ENCODE measurements at places on chromosomes 12 and 14.

DNA sequence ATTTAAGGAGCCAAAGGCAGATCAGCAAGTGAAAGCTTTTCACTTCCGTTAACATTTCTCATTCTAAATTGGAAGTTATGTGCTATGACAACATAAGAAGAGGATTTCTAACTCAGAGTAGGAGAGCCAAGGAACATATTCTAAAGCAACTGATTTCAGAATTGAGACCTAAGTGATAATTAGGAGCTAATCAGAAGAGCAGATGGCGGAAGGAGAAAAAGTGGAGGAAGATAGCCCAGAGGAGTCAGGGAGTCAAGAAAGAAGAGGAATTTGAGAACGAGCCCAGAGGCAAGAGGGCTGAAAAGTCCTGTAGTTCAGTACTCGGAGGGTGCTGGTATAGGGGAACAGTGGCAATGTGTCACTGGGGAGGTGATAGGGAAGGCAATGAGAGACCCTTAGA is 162.4 kb downstream of the CNTN1 start:
- DNase-seq, result no peak

GRCh38 chr12:87441511-87441910 is 587.7 kb downstream of the C12orf50 start:
- no peak for DNase-seq

GRCh38 chr14:70121521-70121920 is 67.2 kb downstream of the SLC8A3 start:
- no peak for DNase-seq

GRCh38 chr12:25819691-25820090 is 138.8 kb upstream of the RASSF8 start:
- no peak for DNase-seq

DNA sequence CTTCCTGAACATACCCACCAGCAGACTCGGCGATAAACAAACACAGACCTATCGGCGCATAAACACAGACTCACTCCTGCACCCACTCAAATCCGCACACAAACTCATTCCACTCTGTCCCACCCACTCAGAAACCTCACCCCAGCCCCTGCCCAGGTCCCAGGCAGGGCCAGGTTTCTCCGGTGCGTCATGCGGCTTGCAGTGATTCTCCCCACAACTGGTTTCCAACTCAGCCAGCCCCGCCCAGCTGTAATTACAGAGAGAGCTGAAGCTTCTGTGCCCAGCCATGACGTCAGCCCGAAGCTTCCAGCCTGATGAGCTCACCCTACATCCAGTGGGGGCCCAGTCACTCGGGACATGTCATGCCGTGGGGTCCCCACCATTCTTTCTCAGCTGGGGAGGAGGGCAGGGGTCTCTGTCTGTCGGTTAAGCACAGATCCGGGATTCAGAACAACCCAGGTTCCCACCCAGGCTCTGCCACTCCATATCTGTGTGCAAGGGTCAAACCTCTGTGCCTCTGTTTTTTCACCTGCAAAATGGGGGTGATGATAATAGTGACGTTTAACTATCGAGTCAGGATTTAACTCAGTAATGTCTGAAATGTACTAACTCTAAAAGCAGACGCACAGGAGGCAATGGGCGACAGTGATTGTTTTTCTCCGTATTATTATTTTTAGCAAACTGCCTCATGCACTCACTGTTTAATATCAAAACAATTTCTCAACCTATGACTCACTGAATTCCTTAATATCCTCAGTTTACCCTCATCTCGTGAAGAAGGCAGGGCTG is 2.3 kb upstream of the HSPB8 start:
- no peak for DNase-seq

DNA sequence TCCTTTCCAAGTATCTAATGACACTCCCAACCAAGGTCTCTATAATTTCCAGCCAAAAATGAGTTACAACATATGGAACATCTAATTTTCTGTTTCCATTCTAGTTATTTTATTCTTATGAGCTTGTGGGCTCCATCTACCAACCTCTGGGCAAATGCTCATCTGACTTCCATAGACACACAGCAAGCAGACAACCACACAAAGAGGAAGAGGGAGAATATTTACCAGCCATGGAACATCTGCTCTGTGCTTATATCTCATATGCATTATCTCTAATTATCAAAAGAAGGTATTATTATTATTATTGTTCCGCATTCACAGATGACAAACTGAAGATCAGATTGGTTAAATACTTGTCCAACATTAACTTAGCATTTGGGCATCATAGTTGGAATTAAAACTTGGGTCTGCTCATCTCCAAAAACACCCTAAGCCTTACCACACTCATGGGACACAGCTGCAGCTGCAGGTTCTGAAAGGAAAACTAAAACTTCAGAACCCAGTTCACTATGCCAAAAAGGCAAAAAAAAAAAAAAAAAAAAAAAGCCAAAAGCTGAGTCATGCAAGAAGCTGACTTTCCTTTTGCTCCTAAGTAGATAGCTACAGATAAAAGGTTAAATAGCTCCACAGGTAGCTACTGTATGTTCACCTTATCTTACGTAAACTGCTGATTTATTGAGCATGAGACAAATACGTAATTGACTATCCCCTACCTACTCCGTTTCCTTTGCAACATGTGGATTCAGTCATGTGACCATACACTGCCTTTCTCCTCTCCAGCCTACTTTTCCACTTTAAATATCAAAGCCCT is 23.6 kb upstream of the TCL1B start:
- no peak for DNase-seq

DNA sequence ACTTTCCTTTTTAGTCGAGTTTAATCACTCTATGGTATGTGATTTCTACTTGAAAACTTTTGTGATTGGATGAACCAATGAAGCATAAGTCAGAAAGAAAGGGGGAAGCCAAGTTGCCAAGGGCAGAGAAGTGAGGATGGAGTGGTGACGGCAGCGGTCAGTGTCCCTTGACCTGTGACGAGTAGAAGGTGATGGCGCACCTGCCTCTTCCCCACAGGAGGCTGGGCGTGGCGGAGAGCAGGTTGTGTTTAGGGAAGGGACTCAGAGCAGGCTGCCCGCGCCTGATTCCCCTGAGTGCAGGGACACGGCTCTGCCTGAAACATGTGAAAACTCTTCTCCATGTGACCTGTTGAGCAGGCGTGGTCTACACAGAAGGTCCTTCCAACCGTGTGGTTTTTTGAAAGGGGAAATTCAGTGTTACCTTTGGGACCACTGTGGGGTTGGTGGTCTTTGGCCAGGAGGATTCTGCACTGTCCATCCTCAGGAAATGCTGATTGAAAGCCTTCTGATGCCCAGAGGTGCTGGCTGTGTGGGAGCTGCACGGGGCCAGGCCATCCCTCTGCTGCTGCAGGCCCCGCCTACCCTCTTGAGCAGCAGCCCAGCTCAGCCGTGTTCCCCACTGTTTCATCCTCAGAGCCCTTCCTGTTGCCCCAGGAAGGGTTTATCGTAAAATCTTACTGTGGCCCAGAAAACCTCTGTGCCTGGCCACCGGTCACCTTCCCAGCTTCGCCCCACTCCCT is 23.5 kb upstream of the AMN start:
- DNase-seq, result no peak

GRCh38 chr14:44180975-44181374 is 326.1 kb downstream of the FSCB start:
- DNase-seq, result no peak

DNA sequence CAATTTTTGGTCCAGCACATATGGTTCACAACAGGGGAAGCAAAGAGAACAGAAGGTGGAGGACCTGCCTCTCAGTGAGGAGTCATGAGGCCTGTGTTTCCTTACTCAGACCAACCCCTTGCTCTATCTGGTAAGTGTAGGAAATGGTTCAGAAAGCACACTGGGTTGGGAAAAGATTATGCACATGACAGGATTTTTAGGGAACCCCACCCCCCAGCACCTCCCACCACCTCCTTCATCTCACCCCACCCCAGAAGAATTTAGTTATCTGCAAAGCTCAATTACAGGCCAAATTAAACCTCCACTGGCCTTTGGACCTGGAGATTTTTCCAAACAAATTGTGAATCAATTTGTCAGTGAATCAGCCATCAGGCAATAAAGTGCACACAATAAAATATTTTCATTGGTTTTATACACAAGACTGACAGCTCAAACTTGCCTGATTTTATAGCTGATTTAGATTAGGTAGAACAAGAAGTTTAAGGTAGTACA is 132.8 kb downstream of the DACT1 start:
- no peak for DNase-seq

DNA sequence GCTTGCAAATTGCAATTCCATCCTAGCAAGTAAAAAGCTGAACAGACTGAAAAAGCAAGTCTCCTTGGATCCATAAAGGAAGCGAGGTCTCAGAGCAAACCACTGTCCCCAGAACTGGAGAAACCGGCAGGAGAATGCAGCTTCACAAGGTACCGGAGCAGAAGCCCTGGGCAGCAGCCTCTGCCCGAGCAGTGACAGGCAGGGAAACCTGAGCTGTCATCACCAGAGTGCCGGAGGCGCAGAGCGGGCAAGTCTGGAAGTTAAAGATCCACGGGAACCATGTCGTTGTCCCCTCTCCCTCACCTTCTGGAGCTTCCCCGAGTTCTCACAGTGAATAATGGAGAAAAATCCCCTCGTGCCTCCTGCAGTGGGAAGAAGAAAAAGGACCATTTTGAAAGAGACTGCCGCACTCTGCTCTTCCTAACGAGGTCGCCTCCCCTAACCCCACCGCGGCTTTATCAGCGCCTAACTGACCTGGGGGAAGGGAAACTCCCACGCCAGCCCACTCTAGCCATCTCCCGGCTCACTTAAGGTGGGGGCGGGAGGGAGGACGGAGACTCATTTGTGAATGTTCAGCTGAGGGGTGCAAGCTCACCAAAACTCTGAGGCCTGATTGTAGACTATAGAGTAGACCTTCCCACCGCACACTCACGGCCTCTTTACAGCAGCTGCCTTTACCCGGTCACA is 27.8 kb downstream of the FBXL14 start:
- no peak for DNase-seq

DNA sequence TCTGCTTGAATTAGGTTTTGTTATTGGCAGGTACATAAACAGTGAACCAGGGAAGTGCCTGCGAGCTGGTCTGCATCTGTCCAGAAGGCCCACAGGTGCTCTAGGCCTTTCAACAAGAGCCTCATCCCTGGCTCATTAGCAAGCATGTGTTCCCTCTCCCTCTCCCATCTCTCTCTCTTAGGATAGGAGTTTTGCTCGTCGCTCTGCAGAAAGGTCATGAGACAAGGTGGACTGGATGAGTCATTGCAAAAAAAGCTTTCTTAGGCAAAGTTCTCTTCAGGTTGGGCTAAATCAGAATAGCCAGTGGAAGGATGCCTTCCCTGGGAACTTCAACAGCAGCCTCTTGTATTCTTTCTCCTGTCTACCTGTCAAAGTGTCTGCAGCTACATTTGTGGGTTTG is 14.6 kb upstream of the PRMT8 start:
- DNase-seq, result no peak

Data from CD4-positive, alpha-beta T cell treated with Interleukin-12 subunit alpha and Interleukin-12 subunit beta, for 1 hour (primary cell).